SJSA1 (cell line): ENCODE measurements at places on chromosomes 3 and 15. TPM values are rescaled to one million over a fixed set of nuclear protein-coding genes. Genes with fewer than 3 reads are reported as not detected.

SPESP1 gene
- total RNA-seq, result not detected in 2 replicates

GOLGA8R gene
- total RNA-seq, result 1.3 and 1.6 TPM in 2 replicates

CCK gene
- not detected in 2 replicates for total RNA-seq

PRTG gene
- total RNA-seq, result 2.8 and 3.4 TPM in 2 replicates

CLRN1 gene
- total RNA-seq, result not detected in 2 replicates

TMEM207 gene
- not detected in 2 replicates for total RNA-seq

GRCh38 chr3:152254041-152254440 lies 14.7 kb upstream of the MBNL1 start:
- no peak for DNase-seq

DNA sequence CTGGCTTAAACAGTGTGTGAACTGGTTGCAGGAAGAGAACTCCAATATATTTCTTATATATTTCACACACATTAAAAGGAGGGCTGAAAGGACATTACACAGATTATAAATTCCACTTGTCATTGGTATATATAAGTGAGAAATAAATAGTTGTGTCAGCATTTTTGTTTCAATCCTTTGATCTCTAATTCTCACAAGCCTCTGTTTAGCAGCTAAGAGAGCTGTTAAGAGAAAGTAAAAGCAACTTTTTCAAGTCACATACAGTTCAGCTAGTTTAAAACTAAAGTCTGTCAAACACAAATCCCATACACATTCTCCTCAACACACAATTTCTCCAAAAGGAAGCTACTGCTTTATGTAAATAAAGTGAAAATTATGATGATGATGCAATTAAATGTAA lies 70.5 kb upstream of the CCDC39 start:
- no peak for DNase-seq

DNA sequence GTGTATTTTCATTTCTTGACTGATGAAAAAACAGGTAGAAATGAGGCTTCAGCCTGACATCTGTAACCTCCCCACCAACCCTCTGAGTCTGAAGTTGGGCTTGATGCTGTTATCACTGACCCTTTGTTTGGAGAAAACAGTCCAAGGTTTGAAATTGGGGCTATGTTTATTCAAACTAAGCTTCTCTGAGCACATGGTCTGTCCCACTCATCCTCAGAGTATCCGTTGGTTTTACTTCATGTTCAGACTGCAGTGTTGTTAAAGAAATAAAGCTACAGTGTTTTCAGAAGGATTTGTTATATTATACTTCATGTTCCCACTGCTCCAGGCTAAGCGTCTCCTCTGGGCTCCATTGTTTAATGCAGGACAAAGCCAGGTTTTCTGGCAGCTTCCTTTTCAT lies 6.0 kb downstream of the MAPKBP1 start:
- peak; percentile 33 for DNase-seq

DNA sequence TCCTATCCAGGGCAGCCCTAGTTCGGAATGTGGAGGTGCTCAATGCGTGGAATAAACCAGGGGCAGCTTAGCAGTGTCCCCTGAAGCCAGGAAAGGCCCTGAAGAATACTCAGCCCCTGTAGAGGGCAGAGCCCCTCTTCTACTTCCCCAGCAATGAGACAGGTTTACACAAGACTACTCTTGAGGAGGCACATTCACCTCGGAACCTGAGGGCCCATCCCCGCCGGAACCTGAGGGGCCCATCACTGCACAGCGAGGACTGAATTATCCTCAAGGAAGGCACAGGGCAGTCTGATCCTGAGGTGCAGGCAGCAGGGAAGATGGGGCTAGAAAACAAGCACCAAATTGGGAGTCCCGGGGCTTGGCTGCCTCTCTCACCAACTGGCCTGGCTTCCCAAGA lies 22.2 kb downstream of the CCDC13 start:
- DNase-seq, result peak; percentile 18

GRCh38 chr3:64398476-64398875 lies 173.2 kb upstream of the PRICKLE2 start:
- DNase-seq, result no peak

DNA sequence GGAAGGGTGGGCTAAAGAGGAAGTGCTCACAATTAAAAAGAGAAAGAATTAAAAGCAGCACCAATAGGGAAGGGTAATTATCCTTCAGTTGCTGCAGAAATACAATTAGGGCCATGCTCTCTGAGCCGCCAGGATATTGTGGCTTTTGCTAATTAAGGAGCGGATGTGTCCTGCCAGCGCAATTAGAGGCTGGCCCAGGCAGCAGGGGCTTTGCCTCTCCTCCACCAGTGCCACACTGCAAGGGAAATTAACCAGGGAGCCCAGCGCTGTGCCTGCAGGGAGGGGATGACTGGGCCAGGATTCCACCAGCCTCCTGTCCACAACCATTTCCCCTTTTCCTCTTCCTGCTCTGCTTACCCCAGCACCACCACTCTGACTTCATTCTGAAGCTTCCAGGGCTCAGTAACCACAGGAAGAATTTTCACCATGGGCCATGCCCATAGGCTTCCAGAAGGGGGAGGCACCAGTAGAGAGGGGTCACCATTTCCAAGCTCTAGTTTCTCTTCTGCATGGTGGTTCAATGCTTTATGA lies 10.4 kb upstream of the AEN start:
- no peak for DNase-seq

- DNase-seq, result no peak
These were observed 449.1 kb downstream of the IL5RA start for GRCh38 chr3:2661078-2661477.

DNA sequence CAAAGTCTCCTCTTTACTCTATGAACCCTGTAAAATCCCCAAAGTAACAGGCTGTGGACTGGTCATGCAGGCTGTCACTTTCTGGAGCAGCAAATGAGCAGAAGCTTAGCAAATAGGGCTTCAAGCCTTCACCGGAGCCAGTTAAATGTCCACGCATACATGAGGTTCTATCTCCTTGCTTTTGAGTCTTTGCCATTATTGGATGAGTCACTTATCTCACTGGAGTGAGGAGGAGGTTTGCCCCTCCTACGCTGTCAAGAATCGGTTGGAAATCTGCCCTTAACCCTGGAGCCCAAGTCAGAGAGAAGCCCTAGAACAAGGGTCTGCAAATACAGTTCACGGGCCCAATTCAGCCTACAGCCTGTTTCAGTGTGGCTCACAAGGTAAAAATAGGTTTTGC lies 126.1 kb upstream of the CTNNB1 start:
- DNase-seq, result no peak

DNA sequence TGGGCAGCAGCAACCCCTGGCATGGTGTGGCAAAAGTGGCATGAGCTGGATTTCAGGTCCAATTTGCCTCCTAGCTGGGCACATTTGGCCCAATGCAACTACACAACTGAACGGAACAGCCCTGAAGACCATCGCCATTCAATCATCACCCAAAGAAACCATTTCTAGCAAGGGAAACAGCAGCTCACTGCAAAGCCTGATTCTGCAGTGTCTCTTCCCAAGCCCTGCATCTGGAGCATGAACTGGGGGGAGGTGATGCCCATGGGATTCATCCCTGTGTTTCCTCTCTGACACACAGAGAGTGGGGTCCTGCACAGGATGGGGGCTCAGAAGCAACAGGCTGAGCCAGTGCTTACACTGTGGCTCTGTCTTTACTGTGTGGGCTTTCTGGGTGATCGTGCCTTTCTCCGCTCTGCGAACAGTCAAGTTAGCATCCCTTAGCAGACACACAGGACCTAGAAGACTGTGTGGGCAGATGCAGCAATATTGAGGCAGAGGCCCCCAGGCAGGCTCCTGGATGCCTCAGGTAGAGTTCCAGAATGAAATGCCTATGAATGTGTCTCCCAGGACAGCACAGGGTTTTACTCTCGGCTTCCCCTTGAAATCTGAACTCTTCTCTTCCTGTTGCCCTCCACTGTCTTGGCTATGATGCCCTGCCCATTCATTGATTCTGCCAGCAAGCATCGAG lies 91.1 kb upstream of the ALDH1A3 start:
- DNase-seq, result no peak

GRCh38 chr15:27250223-27250622 lies 279.2 kb downstream of the GABRG3 start:
- DNase-seq, result no peak

- no peak for DNase-seq
These were observed 471.2 kb downstream of the NR2F2 start for GRCh38 chr15:96801576-96802150.

DNA sequence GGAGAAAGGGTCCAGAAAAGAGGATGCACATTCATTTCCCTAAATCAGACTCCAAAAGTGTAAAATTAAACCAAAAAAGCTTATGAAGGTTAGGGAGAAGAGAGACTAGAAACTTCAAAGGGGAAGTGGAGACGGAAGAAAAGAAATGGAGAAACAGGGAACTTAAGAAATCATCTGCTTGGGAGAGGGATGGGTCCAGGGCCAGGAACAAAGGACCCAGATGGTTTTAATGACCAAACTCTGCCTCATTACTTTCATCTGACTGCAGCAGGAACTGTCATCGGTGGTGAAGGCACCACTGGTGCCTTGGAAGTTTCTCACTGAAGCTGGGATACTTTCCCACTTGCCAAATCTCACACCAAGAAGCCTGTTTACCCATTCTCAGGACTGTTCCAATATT lies 70.5 kb upstream of the SLC4A7 start:
- no peak for DNase-seq

GRCh38 chr15:66863390-66864085 lies 161.5 kb downstream of the SMAD6 start:
- peak; percentile 24 for DNase-seq

DNA sequence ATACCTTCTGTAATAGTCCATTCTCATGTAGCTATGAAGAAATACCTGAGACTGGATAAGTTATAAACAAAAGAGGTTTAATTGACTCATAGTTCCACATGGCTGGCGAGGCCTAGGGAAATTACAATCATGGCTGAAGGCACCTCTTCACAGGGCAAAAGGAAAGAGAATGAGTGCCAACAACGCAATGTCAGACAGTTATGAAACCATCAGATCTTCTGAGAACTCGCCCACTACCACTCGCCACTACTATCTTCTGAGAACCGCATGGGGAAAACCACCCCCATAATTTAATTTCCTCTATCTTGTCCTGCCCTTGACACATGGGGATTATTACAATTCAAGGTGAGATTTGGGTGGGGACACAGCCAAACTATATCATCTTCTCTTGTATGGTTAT lies 406.8 kb upstream of the CBLB start:
- no peak for DNase-seq

DNA sequence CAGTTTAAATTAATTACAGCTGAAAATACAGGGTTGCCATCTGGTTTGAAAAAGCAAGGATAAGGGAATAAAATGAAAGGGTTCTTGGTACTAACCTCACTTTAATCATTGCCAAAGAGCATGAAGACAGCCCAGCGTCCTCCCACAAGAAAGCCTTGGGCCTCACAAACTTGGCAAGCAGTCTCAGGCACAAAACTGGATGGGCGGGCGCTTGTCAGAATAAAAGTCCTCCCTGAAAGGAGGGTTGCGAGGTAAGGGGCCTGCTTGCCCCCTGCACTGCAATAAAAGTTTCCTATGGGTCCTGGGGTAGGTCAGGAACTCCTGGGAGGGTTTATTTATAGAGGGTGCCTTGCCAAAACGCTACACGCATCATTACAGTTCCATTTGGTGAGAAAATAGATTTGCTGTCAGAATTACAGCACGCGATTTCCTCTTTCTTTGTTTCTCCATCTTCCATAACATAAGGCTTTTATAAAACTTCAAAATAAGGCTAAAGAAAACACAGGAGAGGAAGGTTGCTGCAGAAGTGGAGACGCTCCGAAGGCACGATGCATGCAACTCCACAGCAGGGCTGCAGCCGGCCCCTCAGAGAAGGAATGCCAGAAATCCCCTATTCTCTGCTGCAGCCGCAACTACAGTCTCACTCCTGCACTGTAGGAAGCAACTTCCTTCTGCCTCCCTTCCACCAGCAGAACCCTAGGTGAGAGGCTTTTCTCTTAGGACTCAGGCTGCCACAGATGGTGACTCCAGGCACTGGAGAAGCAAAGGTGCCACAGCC lies 61.3 kb downstream of the VGLL4 start:
- peak; percentile 63 for DNase-seq
